ENCODE measurements at places on chromosomes 1 and 21.

- DNase-seq = no peak
Measured at GRCh38 chr21:30256100-30256499, 26.6 kb downstream of the KRTAP24-1 start.

GRCh38 chr1:178966312-178966711 lies 59.4 kb upstream of the FAM20B start:
- no peak for DNase-seq

- DNase-seq = peak; percentile 63
Measured at GRCh38 chr1:204991342-204991844, 51.6 kb upstream of the CNTN2 start.

DNA sequence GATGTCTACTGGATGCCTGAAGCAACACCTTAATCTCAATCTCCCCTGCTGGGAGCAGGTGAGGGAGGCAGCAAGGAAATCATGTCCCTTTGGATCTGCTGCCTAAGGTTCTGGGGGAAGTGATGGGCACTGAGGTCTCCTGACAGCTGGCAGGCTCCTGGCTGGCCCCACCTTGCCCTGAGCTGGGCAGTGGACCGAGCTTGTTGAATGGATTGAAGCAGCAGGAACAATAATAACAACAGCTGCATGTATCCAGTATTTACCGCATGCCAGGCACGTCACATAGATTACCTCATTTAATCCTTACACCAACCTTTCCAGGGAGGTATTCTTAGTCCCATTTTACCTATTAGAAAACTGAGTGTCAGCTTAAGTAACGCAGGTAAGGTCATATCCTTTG lies 133.9 kb downstream of the PLXNA2 start:
- no peak for DNase-seq

DNA sequence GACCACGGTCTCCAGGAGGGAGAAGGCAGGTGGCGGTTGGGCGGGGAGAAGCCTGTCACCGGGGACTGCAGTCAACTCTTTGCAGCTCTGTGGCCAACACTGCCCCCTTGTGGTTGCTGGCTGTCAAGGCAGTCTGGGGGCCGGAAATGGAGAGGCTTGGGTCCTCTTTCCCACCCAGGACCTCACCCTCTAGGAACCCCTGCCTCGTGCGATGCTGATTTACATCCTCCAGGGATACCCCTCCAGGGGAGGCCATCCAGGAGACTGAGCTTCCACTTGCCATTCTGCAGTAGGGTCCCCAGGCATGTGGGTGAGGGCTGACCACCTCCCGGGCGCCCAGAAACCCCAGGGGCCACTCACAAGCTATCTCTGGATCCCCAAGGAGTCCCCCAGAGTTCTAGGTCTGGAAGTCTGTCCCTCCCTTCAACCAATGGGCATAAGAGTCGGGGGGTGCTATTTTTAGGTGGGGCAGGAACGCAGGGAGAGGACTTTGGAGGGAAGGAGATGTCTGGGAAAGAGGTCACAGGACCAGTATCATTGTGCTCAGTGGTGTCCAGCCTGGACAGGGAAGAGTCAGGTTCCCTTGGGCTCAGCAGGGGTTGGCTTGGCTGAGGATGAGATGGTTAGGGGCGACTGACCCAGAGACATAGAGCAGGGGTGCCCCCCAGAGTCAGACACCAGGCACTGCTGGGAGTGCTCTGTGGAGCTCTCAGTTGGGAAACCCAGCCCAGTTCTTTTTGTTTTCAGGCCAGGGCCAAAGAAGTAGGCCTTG lies 7.1 kb upstream of the GPR61 start:
- peak; percentile 89 for DNase-seq

DNA sequence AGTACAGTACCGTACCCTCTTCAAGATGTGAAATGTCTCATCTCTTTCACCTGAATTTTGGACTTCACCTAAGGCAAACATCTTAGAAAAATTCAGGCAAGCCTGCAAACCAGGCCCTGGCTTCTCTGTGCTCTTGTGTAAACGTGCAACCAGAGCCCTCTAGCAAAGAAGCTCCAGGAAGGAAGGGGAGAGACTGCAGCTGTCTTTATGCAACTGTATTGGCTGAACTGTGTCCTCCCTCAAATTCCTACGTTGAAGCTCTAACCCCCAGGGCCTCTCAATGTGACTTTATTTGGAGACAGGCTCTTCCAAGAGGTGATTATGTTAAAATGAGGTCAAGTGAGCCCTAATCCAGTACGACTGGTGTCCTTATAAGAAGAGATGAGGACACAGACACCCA lies 60.3 kb downstream of the SLC45A1 start:
- DNase-seq = no peak

GRCh38 chr1:53576381-53576801 lies 117.2 kb downstream of the DMRTB1 start:
- no peak for DNase-seq

DNA sequence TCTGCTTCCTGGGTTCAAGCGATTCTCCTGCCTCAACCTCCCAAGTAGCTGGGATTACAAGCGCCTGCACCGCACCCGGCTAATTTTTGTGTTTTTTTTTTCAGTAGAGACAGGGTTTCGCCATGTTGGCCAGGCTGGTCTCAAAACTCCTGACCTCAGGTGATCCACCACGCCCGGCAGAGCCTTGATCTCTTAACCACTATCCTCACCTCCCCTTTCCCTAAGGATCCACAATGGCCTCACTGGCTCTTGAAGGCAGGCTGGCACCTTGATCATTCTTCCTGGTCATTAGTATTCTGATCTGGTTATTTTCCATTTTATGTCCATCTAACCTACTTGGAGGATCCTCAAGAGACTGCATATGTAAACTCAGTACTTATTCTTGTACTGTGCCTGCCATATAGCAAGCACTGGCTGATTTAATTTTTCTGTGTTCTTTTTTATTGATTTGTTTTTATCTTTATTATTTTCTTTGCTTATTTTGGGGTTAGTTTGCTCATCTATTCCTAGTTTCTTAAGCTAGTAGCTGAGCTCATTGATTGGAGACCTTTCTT lies 6.3 kb downstream of the RCC1 start:
- no peak for DNase-seq

DNA sequence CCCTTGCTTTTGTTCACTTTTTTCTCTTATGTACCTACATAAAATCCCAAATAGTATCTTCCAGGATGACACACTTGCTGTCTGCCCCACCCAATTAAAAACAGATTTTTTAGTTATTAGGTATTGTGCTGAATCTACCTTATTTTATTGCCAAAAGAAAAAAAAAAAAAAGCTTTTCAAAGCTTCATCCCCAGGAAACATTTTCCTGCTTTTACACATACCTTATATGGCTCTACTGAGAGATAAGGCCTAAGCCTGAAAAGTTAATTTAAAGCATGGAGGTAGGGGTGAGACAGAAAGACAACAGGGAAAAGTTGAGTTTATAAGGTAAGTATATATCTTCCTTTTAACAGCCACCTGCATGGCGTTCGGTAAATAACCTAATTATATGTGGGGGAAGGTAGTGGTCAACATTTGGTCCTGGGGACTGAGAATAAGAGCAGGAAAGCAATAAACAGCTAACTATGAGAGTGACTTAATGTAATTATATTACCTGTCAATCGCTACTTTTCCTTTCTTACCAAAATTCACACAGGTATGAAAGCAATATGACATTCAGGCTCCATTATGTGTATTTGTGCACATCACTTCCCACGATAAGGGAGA lies 54.6 kb upstream of the BOLA1 start:
- no peak for DNase-seq

- DNase-seq = no peak
Measured at GRCh38 chr21:16357994-16358393, 628.2 kb downstream of the USP25 start.

DNA sequence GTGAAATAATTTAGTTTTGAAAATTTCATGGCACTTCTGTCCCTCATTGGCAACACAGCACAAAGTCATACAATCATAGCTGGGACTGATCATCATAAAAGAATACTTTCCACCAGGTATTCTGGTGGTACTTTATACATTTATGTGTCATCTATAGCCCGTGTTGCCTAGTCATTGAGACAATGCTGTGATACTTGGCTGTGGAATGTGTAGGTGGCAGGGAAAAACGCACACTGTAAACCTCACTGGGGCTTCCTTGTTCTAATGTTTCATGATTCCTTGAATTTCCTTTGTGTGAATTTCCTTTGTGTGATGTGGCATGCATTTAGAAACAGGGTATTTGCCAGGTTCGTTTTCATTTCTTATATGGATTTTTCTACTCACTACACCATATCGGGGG lies 118.3 kb downstream of the FMN2 start:
- DNase-seq = no peak

- DNase-seq = no peak
Measured at GRCh38 chr1:75522389-75522788, 88.5 kb downstream of the SLC44A5 start.

GRCh38 chr1:45892068-45892785 lies 88.8 kb downstream of the MAST2 start:
- no peak for DNase-seq

DNA sequence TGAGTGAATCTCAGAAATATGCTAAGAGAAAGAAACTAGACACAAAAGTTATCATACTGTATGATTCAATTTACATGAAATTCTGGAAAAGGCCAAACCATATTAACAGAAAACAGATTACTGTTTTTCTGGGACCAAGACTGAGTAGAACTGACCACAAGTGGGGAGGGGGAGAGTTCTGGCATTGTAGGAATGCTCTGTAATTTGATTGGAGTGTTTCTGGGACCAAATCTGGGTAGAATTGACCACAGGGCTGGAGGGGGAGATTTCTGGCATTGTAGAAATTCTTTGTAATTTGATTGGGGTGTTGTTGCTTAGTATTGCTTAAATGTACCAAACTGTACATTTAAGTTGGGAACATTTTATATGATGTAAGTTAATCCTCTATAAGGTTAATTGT lies 3.4 kb upstream of the OR10K1 start:
- DNase-seq = no peak

DNA sequence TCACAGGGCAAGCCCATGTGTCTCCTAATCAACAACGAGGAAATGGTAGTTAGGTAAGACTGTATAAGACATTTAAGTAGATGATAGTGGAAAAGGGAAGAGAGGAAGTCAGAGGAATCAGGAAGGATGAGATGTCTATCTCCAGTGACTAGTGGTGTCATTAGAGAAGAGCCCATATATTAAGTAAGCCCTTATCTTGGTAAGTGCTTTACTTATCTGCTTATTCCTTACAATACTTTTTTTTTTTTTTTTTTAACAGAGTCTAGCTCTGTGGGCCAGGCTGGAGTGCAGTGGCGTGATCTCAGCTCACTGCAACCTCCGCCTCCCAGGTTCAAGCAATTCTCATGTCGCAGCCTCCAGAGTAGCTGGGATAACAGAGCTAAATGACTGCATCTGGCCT lies 29.5 kb downstream of the RNF11 start:
- no peak for DNase-seq

DNA sequence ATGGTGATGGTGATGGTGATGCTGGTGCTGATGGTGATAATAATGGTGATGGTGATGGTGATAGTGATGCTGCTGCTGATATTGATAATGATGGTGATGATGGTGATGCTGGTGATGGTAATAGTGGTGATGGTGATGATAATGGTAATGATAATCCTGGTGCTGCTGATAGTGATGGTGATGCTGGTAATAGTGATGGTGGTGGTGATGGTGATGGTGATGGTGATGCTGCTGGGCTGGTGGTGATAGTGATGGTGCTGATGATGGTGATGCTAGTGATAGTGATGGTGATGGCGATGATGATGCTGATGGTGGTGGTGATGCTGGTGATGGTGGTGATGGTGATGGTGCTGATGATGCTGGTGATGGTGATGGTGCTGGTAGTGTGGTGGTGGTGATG lies 58.4 kb upstream of the IGSF21 start:
- no peak for DNase-seq

- no peak for DNase-seq
Measured at GRCh38 chr1:197907846-197908616, 5.6 kb downstream of the C1orf53 start.

DNA sequence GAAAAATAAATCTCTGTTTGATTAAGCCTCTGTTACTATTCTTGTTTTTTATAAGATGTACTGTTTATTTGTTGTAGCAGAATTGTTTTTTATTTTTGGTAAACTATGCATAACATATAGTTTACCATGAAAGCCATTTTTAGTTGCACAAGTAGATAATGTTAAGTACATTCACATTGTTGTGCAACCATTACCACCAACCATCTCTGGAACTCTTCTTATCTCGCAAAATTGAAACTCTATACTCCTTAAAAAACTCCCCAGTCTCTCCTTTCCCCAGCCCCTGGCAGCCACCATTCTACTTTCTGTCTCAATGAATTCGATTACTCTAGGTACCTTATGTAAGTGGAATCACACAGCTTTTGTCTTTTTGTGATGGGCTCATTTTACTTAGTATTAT lies 27.4 kb upstream of the UHMK1 start:
- DNase-seq = no peak

DNA sequence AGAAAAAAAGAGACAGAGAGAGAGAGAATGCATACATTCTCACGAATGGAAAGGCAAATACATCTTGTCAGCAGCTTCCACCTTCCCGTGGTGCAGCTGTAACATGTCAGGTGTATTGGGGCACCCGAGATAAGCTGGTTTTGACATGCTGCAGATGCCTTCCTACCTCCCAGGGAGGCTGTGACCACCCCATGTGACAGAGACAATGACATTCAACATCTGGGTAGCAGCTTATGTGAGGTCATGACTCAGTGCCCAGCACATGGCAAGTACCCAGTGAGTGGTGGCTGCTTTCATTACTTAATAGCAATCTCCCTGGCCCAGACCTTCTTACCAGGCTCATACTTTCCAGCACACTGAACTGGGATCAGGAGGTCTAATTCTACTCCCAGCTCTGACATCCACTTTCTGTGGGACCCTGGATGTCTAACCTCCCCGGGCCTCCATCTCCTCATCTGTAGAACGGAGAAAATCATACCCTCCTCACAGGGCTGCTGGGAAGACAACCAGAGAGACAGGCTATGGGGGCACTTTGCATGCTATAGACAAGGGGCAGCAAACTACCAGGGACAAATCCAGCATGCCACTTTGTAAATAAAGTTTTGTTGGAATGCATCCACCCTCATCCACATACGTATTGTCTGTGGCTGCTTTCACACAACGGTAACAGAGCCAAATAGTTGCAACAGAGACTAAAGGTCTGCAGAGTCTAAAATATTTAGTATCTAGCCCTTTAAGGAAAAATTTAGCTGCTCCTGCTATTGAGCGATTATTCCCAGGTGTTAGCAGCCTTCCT lies 38.5 kb upstream of the ZBTB40 start:
- no peak for DNase-seq

All from GM13976 (cell line).